ENCODE measurements at places on chromosomes 11 and 22.
A peak's percentile ranks its signal among the peaks of the same experiment; 100 is the strongest.

DNA sequence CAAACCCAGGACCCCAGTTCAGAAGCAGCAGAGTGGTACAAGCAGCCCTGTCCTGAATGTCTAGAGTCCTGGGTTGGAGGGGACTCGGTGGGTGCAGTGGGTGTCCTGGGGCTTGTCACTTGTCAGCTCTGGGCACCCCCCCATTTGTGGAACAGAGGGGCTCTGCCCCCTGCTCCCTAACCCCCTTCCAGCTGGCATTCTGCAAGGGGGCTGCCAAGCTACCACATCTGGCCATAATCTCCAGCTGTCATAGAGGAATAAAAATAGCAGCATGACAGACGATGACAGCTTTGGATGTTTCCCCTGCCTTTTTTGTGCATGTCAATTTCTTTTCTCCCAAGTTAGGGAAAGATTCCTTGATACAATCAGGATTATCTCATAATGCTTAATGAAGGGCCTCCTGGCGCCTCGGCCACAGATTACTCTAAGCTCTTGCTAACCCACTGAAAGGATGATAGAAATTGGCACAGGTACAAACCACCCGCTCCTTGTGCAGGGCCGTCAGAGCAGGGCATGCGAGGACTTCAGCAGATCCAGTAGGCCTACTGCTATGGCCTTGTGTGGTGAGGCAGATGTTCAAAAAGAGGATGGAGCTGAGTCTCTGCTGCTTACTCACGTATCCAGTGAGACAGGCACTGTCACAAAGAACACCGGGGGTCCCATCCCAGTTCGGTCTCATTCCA is 83.0 kb downstream of the ISX start:
- no peaks in the 10 kb centered on the region for H3K4me1 ChIP-seq
- H3K27me3 ChIP-seq = no peaks in the 10 kb centered on the region
- H3K4me3 ChIP-seq = no peak overlapping the region
- no peak overlapping the region for H3K27ac ChIP-seq

DNA sequence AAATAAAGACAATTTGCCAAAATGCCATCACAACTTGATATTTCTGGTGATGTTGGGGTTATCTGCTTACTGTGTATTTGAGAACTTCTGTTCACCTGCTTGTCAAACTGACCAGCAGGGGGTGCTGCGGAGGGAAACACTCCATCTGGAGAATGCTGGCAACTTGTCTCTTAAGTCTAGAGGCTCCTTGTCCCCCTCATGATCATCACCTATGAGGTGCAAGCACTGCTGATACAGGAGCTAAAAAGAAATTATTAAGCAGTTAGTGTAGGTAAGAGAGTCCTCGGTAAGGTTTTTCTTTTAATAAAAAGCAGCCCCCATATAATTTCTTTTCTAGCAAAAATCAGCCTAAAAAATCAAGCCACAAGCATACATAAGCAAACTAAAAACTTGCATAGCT is 32.7 kb upstream of the GLYATL1B start:
- H3K27me3 ChIP-seq = no peaks in the 10 kb centered on the region
- H3K4me1 ChIP-seq = no peaks in the 10 kb centered on the region
- no peaks in the 10 kb centered on the region for H3K36me3 ChIP-seq
- peak; percentile 45 for DNase-seq
- no peak overlapping the region for H3K4me3 ChIP-seq
- no peak overlapping the region for H3K27ac ChIP-seq

GRCh38 chr11:295351-296170 is 3.8 kb downstream of the IFITM5 start:
- H3K27ac ChIP-seq = no peak overlapping the region
- H3K4me3 ChIP-seq = no peak overlapping the region
- no peaks in the 10 kb centered on the region for H3K36me3 ChIP-seq
- H3K27me3 ChIP-seq = peaks cover 6% of the 10 kb centered on the region

- H3K36me3 ChIP-seq = no peaks in the 10 kb centered on the region
- DNase-seq = no peak
- no peak overlapping the region for H3K4me3 ChIP-seq
- H3K27me3 ChIP-seq = no peaks in the 10 kb centered on the region
These were observed 423.9 kb downstream of the MN1 start for GRCh38 chr22:27377501-27378295.

- H3K4me3 ChIP-seq = no peak overlapping the region
- H3K27me3 ChIP-seq = no peaks in the 10 kb centered on the region
- H3K27ac ChIP-seq = no peak overlapping the region
- no peaks in the 10 kb centered on the region for H3K36me3 ChIP-seq
- peaks cover 20% of the 10 kb centered on the region for H3K4me1 ChIP-seq
These were observed 51.2 kb upstream of the SLC22A12 start for GRCh38 chr11:64539711-64540427.

- no peak overlapping the region for H3K4me3 ChIP-seq
- H3K4me1 ChIP-seq = no peaks in the 10 kb centered on the region
- DNase-seq = no peak
These were observed 147.5 kb downstream of the TMEM135 start for GRCh38 chr11:87185228-87185627.

- H3K4me3 ChIP-seq = no peak overlapping the region
- H3K4me1 ChIP-seq = peaks cover 16% of the 10 kb centered on the region
- H3K36me3 ChIP-seq = peaks cover 25% of the 10 kb centered on the region
- no peaks in the 10 kb centered on the region for H3K27me3 ChIP-seq
These were observed 110.5 kb downstream of the ATG16L2 start for GRCh38 chr11:72924568-72925190.

DNA sequence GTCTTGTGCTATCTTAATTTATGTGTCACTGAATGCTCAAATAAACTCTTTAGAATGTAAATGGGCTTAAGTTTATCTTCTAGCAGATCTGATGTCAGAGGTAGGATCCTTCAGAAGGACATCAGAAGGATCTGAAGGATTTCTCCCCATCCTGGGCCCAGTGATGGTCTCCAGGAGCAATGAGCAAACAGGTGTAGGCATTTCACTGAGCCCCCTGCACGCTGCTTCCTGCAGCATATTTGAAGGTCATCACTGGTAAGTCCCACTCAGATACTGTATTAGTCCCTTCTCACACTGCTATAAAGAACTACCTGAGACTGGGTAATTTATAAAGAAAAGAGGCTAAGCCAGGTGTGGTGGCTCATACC is 4.5 kb downstream of the GSTP1 start:
- no peak for DNase-seq
- peaks cover 30% of the 10 kb centered on the region for H3K36me3 ChIP-seq

- DNase-seq = no peak
- peaks cover 15% of the 10 kb centered on the region for H3K4me1 ChIP-seq
- no peak overlapping the region for H3K4me3 ChIP-seq
- H3K36me3 ChIP-seq = peaks cover 4% of the 10 kb centered on the region
- H3K27ac ChIP-seq = no peak overlapping the region
- no peaks in the 10 kb centered on the region for H3K27me3 ChIP-seq
These were observed 144.6 kb downstream of the LDLRAD3 start for GRCh38 chr11:36088266-36088972.

DNA sequence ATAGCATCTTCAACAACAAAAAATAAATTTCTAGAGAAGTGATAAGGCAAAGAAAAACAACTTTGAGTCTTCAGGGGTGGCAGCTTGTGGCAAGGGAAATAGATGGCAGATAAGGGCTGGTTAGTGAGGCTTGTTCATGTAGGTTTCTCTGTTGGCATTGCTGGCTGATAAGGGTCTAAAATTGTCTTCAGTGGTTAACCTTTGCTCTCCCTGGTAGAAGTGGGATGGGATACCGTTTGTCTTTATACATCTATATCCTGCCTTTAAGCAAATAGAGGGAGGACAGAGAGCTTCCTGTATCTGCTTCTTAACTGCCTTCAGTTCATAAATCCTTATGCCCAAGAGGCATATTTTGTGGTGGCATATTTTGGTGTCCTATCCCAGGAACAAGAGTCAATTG is 57.1 kb downstream of the TRAF6 start:
- H3K36me3 ChIP-seq = no peaks in the 10 kb centered on the region
- H3K4me3 ChIP-seq = no peak overlapping the region
- no peak for DNase-seq
- H3K27me3 ChIP-seq = no peaks in the 10 kb centered on the region
- peak overlapping the region; percentile 38 for H3K27ac ChIP-seq

- no peak overlapping the region for H3K4me3 ChIP-seq
- H3K27ac ChIP-seq = no peak overlapping the region
- H3K27me3 ChIP-seq = no peaks in the 10 kb centered on the region
- H3K36me3 ChIP-seq = no peaks in the 10 kb centered on the region
- H3K4me1 ChIP-seq = peaks cover 15% of the 10 kb centered on the region
These were observed 30.9 kb upstream of the CREB3L1 start for GRCh38 chr11:46246521-46246920.

DNA sequence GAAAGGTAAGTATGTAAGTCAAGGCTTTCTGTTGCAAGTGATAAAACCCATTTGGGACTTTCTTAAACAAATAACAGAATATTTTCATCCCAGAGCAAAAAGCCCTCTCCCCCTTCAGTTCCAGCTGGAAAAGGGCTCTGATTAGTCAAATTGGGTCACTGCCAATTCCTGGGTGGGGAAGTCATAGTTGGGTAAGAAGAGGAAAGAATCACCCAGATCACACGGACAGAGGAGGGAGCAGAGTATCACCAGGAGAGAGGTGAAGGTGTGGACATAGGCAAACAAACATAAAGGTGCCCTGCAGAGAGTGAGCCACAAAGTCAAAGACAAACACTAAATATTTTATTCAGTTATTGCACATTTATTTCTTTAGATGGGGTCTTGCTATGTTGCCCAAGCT is 36.3 kb upstream of the SORL1 start:
- DNase-seq = peak; percentile 78
- H3K4me1 ChIP-seq = peaks cover 66% of the 10 kb centered on the region
- H3K4me3 ChIP-seq = no peak overlapping the region
- H3K27ac ChIP-seq = no peak overlapping the region
- H3K27me3 ChIP-seq = no peaks in the 10 kb centered on the region

GRCh38 chr11:103602840-103603239 is 433.6 kb upstream of the DDI1 start:
- H3K36me3 ChIP-seq = no peaks in the 10 kb centered on the region
- no peak overlapping the region for H3K27ac ChIP-seq
- H3K4me1 ChIP-seq = no peaks in the 10 kb centered on the region
- DNase-seq = no peak
- no peaks in the 10 kb centered on the region for H3K27me3 ChIP-seq
- H3K4me3 ChIP-seq = no peak overlapping the region

GRCh38 chr11:116224889-116225200 is 547.9 kb downstream of the BUD13 start:
- H3K27me3 ChIP-seq = no peaks in the 10 kb centered on the region
- no peaks in the 10 kb centered on the region for H3K36me3 ChIP-seq
- no peaks in the 10 kb centered on the region for H3K4me1 ChIP-seq
- no peak for DNase-seq
- H3K27ac ChIP-seq = no peak overlapping the region
- H3K4me3 ChIP-seq = no peak overlapping the region

GRCh38 chr11:66720223-66720898 is 8.7 kb downstream of the SPTBN2 start:
- no peak overlapping the region for H3K27ac ChIP-seq
- H3K36me3 ChIP-seq = no peaks in the 10 kb centered on the region
- no peaks in the 10 kb centered on the region for H3K4me1 ChIP-seq
- H3K4me3 ChIP-seq = no peak overlapping the region
- peak; percentile 31 for DNase-seq

GRCh38 chr22:39434243-39434653 is 22.6 kb upstream of the MGAT3 start:
- H3K36me3 ChIP-seq = peaks cover 43% of the 10 kb centered on the region
- H3K27ac ChIP-seq = no peak overlapping the region
- H3K4me3 ChIP-seq = no peak overlapping the region
- H3K4me1 ChIP-seq = peaks cover 41% of the 10 kb centered on the region
- H3K27me3 ChIP-seq = no peaks in the 10 kb centered on the region

- H3K4me3 ChIP-seq = no peak overlapping the region
- H3K4me1 ChIP-seq = peaks cover 5% of the 10 kb centered on the region
- H3K27me3 ChIP-seq = no peaks in the 10 kb centered on the region
- DNase-seq = peak; percentile 68
- no peak overlapping the region for H3K27ac ChIP-seq
These were observed 58.2 kb downstream of the ZNF280B start for GRCh38 chr22:22450343-22450839.

GRCh38 chr11:34439610-34440198 is 970 bp downstream of the CAT start:
- H3K27me3 ChIP-seq = no peaks in the 10 kb centered on the region
- no peaks in the 10 kb centered on the region for H3K36me3 ChIP-seq
- peak overlapping the region; percentile 91 for H3K4me3 ChIP-seq

- peaks cover 22% of the 10 kb centered on the region for H3K4me1 ChIP-seq
- DNase-seq = no peak
- H3K27ac ChIP-seq = no peak overlapping the region
- H3K4me3 ChIP-seq = no peak overlapping the region
- H3K27me3 ChIP-seq = peaks cover 27% of the 10 kb centered on the region
These were observed 3.5 kb downstream of the LRRC56 start for GRCh38 chr11:540583-541432.

GRCh38 chr11:108713076-108713790 is 48.4 kb downstream of the DDX10 start:
- no peak overlapping the region for H3K4me3 ChIP-seq
- no peaks in the 10 kb centered on the region for H3K4me1 ChIP-seq
- H3K27ac ChIP-seq = no peak overlapping the region
- no peak for DNase-seq
- H3K27me3 ChIP-seq = no peaks in the 10 kb centered on the region

DNA sequence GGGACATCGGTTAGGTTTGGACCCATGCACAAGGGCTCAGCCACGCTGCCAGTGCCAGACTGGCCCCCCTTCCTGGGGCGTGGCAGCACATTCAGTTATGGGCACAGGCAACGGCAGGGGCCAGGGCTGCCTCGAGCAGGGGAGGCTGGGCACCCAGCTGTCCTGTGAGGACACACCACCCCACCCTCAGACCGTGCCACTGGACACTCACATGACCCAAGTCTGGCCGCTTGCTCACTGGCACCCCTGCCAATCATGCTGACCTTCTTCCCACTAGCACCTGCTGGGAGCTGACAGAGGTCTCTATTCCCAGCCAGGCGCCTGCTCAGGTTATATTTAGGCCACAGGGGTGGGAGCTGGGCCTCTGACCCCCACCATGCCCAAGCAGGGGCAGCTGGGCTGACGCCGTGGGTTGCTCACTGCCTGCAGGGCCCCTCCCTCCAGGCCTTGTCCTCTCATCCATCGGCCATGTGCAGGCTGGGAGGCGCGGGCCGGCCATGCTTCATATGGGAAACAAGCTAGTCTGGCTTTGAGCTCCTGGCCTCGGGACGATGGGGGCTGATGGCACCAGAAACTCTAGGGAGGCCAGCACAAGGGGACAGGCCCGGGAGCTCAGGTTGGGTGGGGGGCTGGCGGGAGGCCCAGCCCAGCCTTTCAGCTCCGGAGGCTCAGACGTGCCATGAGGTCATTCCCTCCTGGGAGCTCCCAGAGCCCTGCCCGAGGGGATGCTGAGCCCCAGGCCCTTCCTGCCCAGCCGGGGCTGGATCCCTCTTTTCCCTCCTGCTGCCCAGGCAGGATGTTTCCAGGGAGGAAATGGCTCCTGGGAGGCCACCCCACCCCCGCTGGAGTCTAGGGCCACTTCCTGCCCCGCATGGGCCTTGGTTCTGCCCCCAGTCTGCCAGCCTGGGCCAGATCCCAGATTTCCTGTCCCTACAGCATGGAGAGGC is 15.2 kb upstream of the TBX1 start:
- H3K4me3 ChIP-seq = no peak overlapping the region
- H3K27ac ChIP-seq = no peak overlapping the region
- no peaks in the 10 kb centered on the region for H3K4me1 ChIP-seq
- H3K27me3 ChIP-seq = peaks cover 2% of the 10 kb centered on the region
- no peaks in the 10 kb centered on the region for H3K36me3 ChIP-seq
- no peak for DNase-seq

All from CD14-positive monocyte (primary cell).